ENCODE measurements at places on chromosomes 7 and 10.

DNA sequence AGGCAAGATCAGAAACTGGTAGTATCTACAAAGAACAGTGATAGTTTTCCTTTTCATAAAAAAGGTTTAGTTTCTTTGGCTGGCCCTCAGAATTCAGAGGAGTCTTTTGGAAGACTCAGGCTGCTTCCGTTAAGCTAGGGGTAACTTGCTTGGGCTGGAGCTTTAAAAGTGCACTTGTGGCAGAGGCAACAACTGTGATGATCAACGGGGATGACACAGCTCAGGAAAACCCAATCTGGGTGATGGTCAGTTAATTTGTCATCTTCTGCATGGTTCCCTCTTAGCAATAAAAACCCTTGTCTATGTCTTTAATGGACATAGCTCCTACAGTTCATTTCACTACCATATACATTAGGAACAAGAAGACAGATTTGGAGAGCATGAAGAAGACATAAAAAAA, 46.7 kb downstream of the SGMS1 start:
- no peak for DNase-seq

DNA sequence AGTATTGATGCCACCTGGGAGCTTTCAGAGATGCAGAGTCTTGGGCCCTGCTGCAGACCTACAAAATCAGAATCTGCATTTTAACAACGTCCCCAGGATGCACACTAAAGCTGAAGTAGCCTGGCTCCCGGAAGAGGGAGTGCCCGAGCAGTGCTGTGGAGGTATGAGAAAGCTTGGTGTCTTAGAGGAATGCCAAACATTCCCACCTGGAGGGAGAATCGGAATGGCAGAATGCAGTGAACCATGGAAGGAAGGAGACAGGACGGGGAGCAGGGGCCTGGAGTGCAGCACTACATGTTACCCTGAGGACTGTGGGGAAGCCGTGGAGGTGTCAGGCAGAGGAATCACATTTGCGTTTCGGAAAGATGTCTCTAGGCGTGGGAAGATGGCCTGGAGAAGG, 90.9 kb downstream of the AOAH start:
- no peak for DNase-seq

- no peak for DNase-seq
Observed at GRCh38 chr7:55044791-55045190, 26.0 kb downstream of the EGFR start.

- DNase-seq, result no peak
Observed at GRCh38 chr7:132656846-132657776, 80.8 kb upstream of the PLXNA4 start.

DNA sequence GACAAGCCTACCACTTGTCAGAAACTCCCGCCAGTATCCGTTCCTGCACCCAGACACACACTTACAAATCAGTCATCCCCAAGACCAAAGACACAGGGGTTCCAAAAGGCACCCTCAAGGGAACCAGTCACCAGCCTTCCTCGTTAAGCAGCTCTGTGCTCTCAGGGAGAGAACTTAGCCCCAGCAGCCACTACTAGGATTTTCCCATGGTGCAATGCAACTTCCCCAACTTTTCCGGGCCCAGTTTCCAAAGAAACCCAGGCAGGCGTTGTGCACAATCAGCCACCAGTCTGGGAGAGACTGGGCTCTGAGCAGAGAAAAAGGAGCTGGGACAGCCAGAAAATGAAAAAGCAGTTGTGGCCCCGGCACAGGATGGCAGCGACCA, 1.2 kb downstream of the DLG5 start:
- DNase-seq, result no peak

GRCh38 chr7:100509231-100509630, 25.5 kb downstream of the NYAP1 start:
- DNase-seq, result no peak

DNA sequence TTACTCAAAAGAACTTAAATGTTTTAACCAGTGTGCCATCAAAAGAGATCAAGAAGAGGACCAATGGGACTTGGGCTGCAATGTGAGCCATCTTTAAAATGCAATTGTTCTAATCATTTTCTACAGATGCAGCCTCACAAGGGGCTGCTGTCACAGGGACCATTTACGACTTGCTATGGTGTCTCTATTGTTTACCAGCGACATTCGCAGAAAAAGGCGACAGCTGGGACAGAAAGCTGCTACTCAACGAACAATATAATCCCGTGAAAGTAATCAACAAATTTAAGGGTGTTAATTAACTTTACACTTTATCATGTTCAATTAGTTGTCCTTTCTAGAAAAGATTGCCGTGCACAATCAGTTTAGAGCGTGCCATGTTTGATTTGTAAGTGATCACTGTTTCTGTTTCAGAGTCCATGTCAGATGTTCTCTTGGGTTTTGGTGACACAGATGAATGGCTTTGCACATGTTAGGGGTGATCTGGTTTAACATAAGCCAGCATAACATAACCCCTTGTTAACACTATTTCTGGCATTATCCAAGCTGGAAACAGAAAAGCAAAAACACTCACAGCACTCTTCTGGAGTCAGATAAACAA, 110.8 kb downstream of the HIBADH start:
- DNase-seq, result no peak

DNA sequence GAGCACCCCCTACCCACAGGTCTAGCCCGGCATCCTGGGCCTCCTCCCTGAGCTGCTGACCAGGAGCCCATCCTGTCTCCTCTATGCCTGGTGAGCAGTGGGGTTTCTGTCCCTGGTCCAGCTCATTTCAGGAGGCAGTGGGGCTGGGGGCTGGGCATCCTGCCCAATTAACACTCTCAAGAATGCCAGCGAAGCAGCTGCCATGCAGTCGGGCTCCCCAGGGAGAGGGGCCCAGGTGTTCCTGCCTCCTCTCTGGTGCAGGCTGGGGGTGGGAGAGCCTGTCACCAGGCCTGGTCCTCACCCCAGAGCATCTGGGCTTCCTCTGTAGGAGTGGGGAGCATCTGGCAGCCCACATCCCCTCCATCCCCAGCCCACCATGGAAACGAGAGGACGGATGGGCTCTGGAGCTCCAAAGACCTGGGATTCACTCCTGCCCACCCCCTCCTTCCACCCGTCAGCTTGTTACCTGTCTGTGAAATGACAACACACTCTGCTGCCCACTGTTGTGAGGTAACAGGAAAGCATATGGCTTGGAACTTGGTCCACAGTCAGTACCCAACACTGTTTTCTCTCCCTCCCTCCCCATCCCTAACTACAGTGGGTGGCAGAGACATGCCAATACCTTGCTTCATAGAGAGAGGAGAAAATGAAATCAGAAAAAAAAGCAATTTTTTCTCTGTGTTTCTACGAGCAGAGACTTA, 69.1 kb downstream of the SLIT1 start:
- DNase-seq, result no peak

DNA sequence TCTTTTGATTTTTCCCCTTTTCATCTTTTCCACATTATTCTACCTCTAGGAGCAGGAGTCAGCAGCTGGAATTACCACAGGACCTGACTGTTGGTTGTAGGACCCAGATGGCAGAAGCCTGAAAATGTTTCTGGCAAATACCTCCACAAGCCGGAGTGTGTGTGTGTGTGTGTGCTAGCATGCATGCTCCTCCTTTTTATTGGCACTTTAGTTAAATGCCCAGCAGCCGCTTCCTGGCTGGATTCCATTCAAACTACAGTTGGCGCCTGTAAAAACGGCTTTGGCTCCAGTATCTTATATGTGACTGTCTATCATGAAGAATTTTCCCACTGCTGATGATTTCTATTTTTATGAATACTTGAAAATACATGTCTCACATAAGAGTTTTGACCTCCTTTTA, 319.7 kb upstream of the SP4 start:
- DNase-seq, result no peak

DNA sequence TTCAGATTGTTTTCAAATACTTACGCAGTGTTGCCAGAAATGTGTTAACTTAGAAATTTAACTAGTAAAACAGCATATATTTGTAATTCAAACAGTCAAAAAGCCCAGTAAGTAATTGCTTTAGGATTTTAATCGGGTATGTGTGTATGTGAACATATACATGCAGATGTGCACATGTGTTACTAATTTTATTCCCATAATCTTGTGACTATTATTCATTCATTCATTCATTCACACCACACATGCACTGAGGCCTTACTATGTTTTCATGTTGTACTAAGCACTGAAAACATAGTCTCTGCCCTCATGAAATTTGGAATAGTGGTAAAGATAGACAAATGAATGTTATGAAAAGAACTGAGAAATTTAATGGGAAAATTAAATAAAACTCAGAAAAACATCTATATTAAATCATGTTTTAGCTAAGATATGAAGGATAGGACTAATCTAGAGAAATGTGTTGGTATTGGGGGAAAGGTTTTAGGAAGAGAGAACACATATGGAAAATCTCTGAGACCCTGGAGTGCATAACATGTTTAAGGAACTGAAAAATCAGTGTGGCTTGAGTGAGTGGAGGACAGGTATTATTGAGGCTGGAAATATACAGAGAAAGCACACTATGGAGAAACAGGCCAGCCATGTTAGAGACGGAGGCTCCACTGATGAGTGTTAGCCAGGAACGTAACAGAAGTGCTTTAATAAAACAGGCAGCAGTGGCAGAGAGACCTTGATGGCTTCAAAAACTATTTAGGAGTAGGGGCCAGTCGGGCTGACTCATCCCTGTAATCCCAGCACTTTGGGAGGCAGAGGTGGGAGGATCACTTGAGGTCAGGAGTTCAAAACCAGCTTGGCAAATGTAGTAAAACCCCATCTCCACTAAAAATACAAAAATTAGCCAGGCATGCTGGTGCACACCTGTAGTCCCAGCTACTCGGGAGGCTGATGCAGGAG, 80.3 kb downstream of the HDAC9 start:
- DNase-seq, result no peak

DNA sequence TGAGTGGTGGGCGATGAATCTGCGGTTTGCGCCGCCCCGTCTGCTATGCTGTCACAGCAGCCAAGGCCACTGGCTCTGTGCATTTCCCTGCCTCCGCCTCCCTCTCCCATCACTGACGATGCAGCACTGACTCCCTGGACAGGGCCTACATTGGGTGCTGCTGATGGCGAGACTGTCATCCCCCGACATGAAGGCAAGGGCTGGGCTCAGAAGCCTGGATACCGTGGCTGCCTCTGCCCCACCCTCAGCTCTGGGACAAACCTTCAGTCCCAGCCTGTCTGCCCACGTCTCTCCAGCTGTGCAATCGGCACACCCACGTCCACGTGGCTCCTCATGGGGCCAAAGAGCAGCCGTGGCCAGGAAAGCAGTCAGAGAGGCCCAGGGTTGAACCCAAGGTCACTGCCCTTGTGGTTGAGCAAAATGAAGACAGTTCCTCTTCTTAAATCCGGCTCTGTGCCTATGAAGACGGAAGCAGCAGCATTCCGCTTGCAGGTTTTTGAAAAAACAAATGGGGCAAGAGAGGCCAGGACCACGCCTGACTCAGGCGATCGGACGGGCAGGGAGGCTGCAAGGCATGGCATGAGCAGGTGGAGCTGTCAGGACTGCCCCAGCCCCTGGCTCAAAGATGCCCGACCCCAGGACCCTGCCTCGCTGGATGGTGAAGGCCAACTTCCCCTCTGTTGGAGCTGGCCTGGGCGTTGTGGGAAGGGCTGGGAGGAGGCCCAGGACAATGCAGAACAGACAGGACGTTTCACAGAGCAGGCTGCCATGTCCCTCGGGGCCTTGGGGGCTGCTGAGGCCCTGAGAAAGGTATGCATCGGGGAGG, 517.5 kb downstream of the DNAJB6 start:
- DNase-seq, result no peak

Measured in stimulated activated CD8-positive, alpha-beta memory T cell treated with anti-CD3 and anti-CD28 coated beads, Interleukin-12 subunit alpha, Interleukin-12 subunit beta, amount 100 ng/mL, for 1 hour (primary cell).